ENCODE measurements at places on chromosomes 5 and 9.
A peak's percentile ranks its signal among the peaks of the same experiment; 100 is the strongest.

DNA sequence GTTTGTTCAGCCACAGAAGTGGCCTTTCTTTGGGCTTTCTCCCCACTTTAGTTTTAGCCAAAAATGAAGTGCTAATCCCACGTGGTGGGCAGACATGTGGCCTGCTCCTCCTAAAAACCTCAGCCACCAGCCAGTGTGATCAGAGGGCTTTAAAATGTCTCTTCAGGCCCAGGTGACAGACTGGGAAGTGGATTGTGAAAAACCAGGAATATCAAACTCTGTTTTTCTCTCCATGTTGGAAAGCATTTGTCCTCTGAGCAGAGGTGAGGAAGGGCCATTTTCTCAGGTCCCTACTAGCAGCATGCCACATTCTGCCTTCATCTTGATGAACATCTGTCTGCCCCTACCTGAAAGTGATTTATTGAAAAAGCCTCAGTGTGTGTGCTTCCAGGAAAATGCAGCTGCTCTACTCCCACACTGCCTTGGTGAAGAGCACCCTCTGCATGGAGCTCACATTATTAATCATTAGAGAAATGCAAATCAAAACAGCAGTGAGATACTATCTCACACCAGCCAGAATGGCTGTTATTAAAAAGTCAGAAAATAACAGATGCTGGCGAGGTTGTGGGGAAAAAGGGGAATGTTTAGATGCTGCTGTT, 181.2 kb upstream of the DMAC1 start:
- DNase-seq, result no peak

DNA sequence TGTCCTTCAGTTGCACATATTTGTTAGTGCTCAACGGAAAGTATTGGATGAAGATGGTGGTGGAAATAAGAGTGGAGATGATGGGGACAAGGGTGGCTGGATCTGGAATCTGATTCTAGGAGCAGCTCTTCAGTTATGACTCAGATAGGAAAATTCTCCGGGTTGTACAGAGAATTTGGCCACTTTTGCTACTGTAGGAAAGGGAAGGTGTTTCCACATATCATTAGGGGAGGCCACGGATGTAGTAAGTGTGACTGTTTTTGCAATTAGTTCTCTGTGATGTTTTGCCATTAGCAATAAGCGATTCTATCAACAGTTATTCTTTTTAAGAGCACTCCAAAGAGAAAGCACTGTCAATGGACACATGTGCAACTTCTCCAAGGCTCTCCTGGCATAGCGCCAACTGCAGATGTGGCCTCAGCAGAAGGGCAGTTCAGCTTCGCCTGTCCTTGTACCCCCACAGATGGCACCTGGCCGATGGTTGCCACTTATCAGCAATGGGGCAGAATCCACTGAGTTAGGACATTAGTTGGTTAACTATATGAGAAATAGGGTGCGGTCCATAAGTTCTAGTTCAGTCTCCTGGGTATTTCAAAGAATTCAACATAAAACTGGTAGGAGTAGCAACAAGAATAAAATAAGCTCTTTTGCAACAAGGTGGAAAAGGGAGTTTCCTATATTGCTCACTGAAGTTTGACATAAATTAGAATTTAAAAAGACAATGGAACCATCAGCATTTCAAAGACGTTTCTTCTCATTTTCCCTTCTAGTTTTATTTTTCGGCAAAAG, 96.3 kb downstream of the ARSB start:
- no peak for DNase-seq

DNA sequence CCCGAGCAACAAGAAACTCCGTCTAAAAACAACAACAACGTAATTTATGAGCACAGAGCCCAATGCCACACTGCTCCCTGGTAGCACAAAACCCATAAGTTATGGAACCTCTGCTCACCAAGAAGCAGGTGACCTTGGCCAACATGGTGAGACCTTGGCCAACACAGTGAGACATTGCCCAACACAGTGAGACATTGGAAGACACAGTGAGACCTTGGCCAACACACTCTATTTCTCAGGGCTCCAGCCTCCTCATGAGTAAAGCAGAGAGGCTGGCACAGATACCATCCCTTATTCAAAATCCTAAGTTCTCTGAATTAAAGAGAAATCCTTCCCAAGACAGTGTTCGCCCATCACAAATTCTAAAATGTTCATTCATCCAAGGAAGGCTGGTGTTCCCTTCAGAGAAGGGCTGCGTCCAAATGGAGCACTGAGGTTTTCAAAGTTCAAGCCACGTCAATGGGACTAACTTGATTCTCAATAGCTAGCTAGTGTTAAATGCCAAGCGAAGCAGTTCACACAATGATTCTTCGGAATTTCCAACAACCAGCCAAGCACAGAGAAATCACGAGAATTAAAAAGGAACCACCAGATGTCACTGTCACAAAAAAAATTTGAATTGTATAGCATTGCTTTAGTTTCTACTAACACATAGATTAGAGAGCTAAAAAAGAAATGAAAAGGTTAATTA, 29.5 kb downstream of the TTC39B start:
- no peak for DNase-seq

- DNase-seq, result peak; percentile 25
Observed at GRCh38 chr9:131739133-131739958, 530 bp downstream of the RAPGEF1 start.

- no peak for DNase-seq
Observed at GRCh38 chr9:130054325-130054786, 650 bp downstream of the GPR107 start.

DNA sequence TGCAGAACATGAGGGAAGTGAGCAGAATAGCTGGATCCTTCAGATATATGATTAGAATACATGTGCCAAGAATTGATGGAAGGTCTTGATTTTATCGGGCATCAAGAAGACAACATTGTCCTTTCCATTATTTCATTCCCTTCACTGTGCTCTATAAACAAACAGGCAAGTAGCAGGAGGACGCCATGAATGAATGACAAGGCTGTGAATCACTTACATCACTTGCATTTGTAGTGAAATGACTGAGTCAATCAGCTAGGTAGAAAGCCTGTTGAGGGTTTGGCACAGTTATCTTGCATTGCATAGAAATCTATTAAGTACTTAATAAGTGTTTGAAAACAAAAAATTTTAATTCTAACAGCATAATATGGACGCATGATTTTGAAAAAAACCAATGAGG, 548.8 kb upstream of the IZUMO3 start:
- DNase-seq, result no peak

GRCh38 chr5:74433896-74434829, 206.4 kb downstream of the ENC1 start:
- no peak for DNase-seq

GRCh38 chr5:5700549-5700948, 278.1 kb downstream of the ICE1 start:
- no peak for DNase-seq

- DNase-seq, result no peak
Observed at GRCh38 chr5:252546-252945, 18.9 kb upstream of the PDCD6 start.

DNA sequence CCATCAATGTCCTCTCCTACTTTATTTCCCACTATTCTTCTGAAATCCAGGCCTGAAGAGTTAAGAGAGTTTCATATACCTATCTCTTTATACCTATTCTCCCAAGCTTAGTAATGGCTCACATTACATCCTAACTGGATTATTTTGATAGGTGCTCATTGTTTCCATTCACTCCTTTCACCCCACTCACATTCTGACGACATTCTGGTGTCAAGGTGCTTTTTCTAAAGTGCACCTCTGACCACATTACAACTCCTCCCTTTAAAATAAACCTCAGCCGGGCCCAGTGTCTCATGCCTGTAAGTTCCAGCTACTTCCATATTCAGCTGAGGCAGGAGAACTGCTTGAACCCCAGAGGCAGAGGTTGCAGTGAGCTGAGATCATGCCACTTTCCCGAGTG, 417.1 kb downstream of the BNC2 start:
- DNase-seq, result no peak

DNA sequence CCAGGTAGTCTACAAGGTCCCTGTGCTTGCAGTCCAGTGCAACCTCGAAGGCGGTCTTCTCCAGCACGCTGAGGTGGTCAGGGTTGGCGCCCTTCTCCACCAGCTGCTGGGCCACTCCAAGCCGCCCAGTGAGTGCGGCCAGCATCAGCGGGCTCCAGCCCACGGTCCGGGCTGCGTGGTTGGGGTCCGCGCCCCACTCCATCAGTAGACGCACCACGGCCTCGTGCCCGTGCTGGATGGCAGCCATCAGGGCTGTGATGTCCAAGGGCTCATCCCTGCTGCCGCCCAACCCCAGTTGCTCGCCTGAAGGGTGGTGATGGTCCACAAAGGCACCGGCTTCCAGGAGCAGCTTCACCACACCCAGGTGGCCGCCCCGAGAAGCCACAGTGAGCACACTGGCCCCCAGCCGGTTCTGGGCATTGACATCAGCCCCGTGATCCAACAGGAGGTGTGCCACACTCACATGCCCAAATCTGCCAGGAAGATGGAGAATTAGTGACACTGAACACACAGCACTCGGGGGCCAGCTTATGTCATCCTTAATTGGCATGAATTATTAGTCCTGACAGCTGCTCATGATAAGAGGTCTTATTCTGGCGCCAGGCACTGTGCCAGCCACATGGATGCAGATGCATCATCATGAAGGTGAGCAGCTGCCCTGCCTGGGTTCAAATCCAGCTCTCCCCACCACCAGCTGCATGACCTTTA, 6.1 kb downstream of the ANKS6 start:
- DNase-seq, result no peak

DNA sequence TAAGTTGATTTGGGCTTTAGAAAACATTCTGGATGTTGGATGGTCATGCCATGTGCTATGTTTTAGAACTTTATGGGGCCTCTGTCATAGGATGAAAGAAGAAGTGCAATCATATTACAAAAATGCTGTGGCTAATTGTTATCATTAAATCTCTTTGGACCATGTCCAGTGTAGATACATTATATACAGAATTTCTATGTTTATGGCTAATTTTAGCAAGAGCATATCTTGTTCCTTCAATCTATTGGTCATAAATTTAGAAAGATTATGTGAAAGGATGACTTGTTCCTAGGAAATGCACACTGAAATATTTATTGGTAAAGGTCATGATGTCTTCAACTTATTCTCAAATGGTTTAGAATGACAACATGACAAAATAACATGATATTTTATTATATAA, 42.4 kb upstream of the ELL2 start:
- DNase-seq, result no peak

- no peak for DNase-seq
Observed at GRCh38 chr9:31323726-31324444, 1060.6 kb upstream of the ACO1 start.

GRCh38 chr5:16536246-16536645, 70.6 kb upstream of the ZNF622 start:
- DNase-seq, result no peak

DNA sequence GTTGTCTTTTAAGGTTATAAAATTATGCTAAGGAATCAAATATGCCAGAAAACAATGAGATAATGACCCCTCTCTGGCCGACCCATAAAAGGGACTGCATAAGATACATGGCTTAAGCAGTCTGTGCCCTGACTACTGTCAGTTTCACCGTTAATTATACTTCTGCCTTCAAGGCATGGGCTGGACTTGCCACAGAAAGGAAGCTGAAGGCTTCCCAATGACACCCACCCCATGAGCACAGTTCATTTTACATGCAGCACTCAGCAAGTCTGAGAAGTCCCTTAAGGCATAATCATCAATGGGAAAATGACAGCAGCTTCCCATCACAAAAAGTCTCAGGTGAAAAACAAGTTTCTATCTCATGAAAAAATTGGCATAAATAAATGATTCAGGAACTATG, 175.6 kb downstream of the GLIS3 start:
- no peak for DNase-seq

DNA sequence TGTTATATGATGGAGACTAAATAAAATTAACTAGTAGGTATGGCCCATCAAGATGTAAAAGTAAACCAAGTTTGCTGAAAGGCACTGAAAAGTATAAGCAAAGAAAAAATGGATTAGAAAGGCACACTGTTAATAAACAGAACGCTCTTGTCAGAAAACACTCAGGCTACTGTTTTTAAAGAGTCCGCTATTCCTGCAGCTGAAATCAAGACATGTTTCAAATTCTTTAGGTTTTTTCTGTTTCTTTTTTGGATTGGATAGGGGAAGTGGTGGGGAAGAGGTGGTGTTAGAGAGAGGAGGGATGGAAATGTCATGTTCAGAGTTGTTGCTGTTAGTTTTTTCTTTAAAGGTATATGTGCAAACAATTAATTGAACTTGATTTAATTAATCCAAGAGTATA, 17.5 kb downstream of the OSTF1 start:
- DNase-seq, result no peak

- DNase-seq, result no peak
Observed at GRCh38 chr5:26894719-26895263, 143.6 kb downstream of the CDH9 start.

DNA sequence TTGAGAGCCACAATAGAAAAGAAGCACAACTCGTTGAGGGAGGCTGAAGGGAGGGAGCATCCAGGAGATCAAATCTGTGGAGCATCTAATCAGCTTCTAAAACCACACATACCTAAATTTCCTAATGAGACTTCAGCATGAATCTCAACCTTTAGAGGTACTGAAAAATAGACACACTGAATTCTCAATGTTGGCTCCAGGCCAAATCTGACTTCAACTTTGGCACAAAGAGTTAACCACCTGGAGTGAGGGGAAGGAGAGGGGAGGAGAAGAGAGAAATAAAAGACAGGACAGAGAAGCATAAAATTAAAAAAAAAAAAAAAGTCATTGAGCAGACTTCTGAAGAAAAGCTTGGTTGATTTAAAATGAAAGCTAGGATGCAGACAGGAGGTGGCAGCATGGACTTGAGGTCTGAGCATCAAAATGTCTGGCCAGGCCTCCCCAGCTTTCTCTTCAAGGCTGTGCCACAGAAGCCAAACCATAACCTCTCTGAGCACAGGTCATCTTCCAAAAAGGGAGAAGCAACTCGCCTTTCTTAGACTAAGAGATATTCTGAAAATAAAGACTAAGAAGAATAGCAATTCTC, 205.6 kb downstream of the DENND1A start:
- DNase-seq, result no peak

DNA sequence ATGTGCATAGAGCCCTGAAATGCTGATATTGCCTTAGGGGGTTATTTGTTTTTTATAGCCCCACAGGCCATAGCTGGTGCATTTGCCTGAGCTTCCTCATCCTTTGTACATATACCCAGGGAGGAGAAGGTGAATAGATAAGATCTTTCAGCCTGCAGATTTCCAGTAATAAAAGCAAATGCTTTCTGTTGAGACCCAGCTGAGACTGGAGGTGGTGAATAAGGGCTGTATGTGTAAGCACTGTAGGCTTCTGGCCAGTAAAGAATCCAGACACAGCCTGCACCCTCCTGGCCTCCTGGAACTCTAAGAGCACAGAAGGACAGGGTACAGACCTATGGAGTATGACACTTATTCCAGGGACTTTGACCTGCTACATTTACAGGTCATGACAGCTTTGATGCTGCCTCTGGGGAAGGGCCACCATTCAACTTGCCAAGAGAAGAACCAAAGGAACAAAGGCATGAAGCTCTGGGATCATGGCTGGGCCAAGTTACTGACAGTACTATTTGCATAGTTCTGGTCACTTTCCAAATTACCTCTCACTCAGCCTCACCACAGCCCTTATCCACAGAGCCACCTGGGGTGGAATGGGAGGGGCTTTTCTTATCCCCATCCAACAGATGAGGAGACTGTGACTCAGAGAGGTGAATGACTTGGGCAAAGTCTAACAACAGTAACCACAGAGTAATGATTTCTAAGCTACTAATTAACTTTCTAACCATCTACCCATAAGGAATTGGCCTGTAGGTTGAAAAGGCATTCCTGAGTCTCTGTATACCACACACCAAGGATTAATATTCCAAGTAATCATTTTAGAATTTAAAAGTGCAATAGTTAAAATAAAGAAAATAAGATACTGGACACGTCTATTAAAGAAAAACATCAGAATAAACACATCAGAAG, 604.5 kb upstream of the KLF4 start:
- no peak for DNase-seq

GRCh38 chr5:130198927-130199326, 294.7 kb downstream of the CHSY3 start:
- no peak for DNase-seq

GRCh38 chr9:105439428-105439827, 8.4 kb upstream of the FSD1L start:
- no peak for DNase-seq

Data from stimulated activated CD8-positive, alpha-beta memory T cell treated with anti-CD3 and anti-CD28 coated beads, Interleukin-15, amount 100 ng/mL, for 24 hours (primary cell).